ENCODE measurements at places on chromosomes 1 and 21. TPM values are rescaled to one million over a fixed set of nuclear protein-coding genes. Genes with fewer than 3 reads are reported as not detected.

DNA sequence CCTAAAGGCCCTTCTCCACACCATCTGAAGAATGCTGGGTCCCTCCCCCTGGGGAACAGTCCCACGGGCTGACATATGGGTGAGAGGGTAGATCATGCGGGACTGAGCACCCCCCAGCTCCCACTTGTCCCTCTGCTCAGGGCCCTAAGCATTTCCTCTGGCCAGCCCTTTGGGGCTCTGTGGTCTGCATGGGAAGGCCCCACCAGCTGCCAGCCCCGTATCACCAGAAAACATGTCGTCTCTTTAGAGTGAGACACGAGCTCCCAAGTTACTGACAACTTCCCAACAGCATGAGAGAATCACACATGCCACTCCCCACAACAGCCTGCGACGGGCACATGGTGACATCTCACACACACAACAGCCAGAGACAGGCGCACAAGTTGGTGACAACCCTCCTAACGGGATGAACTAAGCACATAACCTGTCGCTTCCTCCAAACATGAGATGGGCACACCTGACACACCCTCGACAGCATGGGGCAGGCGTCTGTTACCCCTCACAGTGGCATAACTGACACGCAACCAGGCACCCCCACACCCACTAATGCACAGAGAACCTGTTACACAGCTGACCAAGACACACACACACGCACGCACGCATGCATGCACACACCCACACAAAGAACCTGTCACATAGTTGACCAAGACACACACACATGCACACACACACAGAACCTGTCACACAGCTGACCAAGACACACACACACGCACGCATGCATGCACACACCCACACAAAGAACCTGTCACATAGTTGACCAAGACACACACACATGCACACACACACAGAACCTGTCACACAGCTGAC lies 41.2 kb downstream of the AHDC1 start:
- no peak for DNase-seq

DNA sequence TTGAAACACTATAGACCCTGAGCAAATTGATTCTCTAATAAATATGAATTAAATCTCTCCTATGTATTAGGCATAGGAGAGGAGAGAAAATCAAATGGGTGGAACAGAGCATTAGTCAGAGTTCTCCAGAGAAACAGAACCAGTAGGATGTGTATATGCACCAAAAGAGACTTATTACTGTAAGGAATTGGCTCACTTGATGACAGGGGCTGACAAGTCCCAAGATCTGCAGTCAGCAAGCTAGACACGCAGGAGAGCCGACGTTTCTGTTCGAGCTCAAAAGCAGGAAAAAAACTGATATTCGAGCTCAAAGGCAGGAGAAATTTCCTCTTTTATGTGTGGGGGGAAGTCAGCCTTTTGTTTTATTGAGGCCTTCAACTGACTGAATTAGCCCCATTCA lies 259.2 kb upstream of the KAZN start:
- no peak for DNase-seq

DNA sequence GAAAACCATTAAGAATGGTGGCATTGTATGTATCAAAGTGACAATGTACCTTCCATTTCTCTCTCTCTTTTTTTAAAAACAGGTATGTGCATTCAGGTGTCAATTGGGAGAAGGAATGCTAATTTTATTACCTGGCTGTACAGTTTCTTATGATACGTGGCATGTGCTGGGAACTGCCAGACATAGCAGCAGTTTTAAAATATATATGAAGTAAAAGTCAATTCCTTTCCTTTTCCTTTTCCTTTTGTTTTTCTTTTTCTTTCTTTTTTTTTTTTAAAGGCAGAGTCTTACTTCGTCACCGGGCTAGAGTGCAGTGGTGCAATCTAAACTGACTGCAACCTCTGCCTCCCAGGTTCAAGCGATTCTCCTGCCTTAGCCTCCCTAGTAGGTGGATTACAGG lies 37.0 kb downstream of the SPEN start:
- no peak for DNase-seq

GRCh38 chr1:78222225-78222959 lies 176.6 kb downstream of the GIPC2 start:
- no peak for DNase-seq

DNA sequence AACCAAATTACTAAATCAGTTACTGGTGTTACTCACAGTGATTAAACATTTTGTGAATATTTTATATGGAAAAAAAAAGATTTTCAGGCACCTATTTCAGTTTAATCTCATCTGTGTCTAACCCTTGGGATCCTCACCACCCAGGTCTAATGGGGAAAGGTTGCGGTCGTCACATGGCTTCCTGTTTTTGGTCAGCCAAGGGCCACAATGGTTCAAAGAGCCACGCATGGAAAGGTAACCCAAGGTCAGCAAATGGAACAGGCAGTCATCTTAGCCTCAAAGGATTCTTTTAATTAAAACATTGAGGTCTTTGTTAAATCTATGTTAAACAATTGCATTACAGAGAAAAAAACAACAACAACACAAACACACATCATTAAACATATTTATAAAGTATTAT lies 21.9 kb downstream of the SRSF4 start:
- no peak for DNase-seq

DNA sequence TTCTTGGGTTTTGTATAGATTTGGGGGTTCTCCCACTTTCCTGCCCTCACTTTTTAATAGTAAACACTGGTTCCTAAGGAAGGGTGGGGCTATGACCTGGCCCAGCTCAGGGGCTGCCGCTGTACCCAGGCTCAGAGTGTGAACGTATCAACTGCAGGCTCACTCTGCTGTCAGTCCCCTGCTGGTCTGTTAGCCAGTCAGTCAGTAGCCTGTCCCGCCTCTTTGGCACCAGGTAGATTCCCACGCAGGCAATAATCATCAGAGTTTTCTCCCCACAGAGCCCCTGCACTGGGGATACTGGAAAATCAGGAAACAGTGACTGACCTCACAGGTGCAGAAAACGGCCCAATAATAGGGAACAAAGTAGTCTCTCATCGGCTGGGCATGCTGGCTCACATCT lies 15.0 kb upstream of the ALPL start:
- no peak for DNase-seq

DNA sequence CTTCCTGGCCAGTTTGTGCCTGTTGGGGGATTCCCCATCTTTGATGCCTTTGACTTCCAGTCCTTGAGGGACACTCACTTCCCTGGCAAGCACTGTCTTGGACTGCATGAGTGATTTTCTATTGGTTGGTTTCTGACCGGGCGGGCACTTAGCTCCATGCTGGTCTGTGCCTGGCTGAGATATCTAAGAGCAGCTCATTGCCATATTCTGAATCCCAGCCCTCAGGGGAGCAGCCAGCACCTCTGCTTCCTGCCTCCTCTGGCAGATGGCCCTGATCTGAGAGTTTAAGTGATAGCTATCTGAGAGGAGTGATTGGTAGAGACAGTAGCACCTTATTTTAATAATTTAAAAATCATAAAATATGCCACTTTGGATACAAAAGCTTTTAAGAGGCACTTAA lies 52.5 kb downstream of the DISC1 start:
- DNase-seq = no peak

- no peak for DNase-seq
Measured at GRCh38 chr1:179761296-179761695, 18.2 kb downstream of the FAM163A start.

GRCh38 chr1:153368495-153368894 lies 6.9 kb downstream of the S100A12 start:
- DNase-seq = no peak

Gene RHCE
- 0.25 TPM for total RNA-seq

Gene CFHR3
- total RNA-seq = not detected

Gene NPHS2
- total RNA-seq = not detected
